ENCODE measurements at places on chromosomes 1 and 21.

- DNase-seq, result no peak
These were observed 137.7 kb upstream of the ADGRL2 start for GRCh38 chr1:81662913-81663526.

GRCh38 chr1:202697038-202697437 is 13.2 kb downstream of the SYT2 start:
- no peak for DNase-seq

DNA sequence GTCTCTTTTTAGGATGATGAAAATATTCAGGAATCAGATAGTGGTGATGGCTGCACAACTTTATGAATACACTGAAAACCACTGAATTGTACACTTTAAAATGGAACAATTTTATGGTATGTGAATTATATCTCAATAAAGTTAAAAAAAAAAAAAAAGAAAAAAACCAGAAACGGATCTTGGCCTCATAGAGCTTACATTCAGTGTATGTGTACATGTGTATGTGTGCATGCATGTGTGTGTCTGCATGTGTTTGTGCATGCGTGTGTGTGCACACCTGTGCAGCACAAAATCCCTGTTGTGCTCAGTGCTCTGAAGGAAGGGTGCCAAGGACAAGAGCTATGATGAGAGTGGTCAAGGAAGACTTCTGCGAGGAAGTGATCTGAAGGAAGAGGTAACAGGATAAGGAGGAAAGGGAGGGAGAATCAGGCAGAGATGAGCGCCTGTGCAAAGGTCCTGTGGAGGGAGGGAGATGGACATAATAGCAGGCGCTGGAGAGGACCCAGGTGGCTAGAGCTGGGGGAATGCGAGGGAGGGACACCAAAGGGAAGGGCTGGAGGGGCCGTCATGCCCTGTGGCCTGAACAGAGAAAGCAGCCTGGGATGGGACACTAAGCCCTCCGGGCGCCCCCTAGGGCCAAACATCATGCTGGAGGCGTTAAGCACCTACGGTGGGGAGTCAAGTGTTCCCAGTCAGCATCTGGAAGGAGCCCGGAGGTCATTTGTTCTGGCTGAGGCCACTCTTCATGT is 25.2 kb downstream of the NKAIN1 start:
- no peak for DNase-seq

- no peak for DNase-seq
These were observed 66.9 kb downstream of the ST6GALNAC5 start for GRCh38 chr1:76933847-76934815.

- DNase-seq, result no peak
These were observed 31.6 kb downstream of the ADARB1 start for GRCh38 chr21:45105906-45106485.

DNA sequence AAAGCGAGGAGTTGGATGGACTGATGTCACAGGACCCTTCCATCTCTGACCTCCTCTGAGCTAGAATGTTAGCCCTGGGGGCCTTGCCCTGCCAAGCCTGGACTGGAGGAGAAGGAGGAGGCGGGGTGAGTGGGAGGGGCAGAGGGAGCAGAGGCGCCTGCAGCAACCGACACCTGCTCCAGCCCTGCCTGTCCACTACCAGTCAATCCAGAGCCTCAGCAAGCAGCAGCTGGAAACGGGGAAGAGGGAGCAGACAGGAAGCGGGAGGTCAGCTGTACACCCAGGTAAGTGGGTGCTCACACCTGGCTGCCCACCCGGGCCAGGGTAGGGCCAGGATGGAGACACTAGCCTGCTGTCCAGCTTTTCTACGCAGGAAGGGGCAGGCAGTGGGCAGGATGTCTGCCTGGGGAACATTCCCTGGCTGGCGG is at the start of gene IGFN1:
IGFN1 (plus strand) TSS at position 201 of the 428 bp plus-strand sequence. CDS start 2,470 bp downstream, outside the sequence.
- no peak for DNase-seq

DNA sequence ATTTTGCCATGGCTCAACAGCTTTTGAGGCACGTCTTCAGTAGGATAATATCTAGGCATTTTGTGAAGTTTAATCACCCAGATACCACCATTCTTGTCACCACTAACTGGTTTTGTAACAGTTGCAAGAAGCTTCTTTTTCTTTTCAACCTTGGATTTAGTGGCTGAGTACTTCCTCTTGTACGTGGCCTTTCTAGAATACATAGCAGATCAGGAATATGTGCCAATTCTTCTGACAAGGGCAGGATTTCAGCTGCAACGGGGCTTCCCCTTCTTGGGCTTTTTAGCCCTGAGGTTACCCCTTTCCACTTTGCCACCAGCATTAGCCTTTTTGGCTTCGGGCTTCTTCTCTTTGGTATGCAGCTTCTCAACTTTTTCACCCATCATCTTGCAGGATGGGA is 79.3 kb upstream of the WARS2 start:
- no peak for DNase-seq

- DNase-seq, result no peak
These were observed 148.6 kb upstream of the CD34 start for GRCh38 chr1:208059409-208060001.

DNA sequence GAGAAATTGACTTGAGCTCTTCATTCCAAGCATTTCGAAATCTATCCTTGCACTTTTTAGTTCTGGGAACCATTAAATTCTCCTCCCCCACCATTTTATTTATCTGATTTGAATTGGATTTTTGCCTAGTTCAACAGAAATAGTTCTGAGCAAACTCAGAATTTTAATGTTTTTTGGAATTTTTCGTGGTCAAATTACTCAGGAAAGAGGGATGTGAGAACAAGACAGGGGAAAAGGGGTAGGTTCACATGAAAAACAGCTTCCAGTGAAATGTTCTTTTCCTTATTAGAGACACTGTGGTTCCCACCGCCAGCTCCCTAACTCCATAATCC is 5.7 kb upstream of the ZNF697 start:
- DNase-seq, result no peak

Measured in CD4-positive, alpha-beta T cell treated with Interleukin-10 for 1 hour (primary cell).